Activated CD4-positive, CD25-positive, alpha-beta regulatory T cell treated with anti-CD3 and anti-CD28 coated beads, Interleukin-2, amount 50 U/mL, for 24 hours (primary cell): ENCODE measurements at places on chromosomes 5 and 9.

DNA sequence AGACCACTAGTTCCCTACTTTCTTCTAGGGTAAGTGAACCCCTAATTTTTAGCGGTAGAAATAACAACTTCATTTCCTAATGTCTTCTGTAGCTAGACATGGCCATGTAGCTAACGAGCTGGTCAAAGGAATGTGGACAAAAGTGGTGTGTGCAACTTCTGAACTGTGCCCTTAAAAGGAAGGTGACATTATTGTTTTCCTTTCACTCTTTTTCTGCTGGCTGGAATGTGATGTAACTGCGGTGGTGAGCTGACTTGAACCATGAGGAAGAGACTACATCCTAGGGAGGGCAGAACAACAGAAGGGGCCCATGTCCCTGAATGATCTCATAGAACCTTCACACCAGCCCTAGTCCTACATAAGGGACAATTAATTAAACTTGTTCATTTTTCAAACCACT, 1.3 kb upstream of the SNX2 start:
- ATAC-seq: no peak

DNA sequence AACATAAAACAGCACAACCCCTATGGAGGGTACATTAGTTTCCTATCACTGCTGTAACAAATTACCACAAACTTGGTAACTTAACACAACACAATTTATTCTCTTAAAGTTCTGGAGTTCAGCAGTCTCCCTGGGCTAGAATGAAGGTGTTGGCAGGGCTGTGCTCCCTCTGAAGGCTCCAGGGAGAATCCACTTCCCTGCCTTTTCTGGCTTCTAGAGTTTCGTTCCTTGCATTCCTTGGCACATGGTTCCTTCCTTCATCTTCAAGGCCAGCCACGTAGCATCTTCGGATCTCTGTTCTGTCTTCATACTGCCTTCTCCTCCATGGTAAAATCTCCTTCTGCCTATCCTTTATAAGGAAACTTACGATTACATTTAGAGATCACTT, 25.0 kb upstream of the GSN start:
- no peak for ATAC-seq

DNA sequence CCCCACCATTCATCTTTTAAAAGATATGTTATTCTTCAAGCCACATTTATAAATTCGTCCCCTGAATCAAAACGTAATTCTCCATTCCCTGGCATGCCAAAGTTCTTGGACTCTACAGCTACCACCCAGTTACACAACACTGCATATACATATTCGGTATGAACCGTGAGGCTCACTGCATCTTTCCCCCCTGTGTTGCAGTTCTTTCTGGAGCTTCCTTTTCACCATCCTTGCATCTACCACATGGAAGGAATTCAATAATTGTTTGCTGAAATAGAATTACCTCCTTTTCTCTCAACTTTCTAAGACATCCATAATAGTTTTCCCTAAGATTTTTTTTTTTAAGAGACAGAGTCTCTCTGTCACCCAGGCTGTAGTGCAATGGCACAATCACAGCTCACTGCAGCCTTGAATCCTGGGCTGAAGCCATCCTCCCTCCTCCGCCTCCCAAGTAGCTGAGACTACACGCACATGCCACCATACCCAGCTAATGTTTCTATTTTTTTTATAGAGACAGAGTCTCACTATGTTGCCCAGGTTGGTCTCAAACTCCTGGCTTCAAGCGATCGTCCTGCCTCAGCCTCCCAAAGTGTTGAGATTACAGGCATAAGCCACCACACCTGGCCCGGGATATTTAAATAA, 3.3 kb downstream of the LPAR1 start:
- no peak for ATAC-seq

GRCh38 chr5:171441246-171441791, 21.9 kb downstream of the FGF18 start:
- ATAC-seq: no peak

DNA sequence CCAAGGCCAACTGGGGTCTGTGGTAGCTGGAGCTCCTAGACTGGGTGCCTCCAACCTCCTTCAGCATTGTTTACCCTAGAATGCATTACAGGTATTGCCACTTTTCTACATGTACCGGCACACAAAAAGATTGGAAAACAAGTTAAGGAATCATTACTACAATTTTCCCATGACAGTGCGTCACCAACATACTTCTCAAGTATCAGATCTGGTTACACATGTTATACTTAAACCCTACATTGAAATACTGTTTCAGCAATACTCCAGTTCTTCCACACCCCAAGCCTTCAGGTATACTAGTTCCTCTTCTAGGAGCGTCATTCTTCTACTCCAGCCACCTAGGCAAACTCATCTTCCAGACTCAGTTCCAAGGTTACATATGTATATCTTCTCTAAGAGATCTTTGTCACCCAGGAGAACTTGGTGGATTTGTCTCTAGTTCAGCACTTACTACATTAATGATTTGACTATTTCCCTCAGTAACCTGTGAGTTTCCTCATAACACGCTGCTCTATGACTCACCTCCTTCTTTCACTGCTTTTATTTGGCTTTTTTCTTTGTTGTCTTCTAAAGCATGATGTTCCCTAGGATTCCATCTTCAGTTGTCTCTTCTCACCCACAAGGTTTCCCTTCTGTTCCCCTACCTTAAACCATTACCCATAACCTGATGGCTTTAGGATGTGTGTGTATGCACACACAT, 217.0 kb downstream of the AP3B1 start:
- ATAC-seq: no peak

DNA sequence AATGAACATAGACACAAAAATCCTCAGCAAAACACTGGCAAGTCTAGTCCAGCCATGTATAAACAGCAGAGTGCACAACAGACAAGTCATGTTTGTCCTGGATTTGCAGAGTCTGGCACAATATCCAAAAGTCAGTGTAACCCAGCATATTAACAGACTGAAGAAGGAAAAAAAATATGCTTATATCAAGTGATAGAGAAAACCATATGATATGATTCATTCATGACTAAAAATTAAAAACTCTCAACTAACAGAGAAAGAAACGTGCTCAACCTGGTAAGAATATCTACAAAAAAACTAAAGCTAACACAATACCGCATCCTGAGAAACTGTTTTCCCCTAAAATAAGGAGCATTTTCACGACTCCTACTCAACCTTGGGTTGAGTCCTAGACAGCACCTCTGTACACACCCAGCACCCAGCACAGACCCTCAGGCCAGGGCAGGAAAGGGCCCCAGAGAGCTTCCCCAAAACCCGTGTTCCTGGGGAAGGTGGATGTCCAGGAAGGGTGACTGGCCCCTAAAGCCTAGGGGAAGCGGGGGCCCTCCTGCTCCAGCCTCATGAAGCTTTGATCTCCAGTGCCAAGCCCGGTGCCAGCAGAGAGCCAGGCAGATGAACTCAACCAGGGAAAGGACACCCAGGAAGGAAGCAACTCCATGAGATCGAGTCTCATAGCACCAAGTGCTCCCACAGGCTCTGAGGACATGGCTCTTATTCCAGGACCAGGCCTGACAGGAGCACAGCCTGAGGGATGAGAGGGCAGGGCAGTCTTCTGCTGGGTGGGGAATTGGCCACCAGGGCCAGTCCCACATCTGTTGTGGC, 38.9 kb downstream of the ADAMTS2 start:
- ATAC-seq: no peak

- ATAC-seq: no peak
Measured at GRCh38 chr9:134548618-134549017, 93.0 kb upstream of the COL5A1 start.
